ENCODE measurements at places on chromosomes 4 and X. TPM values are rescaled to one million over a fixed set of nuclear protein-coding genes. Genes with fewer than 3 reads are reported as not detected.

Gene TACC3
- total RNA-seq, result 20.5 TPM

Gene PLAC1
- not detected for total RNA-seq

Gene GLOD5
- total RNA-seq, result not detected

Gene TEC
- total RNA-seq, result 8.8 TPM

Gene RIBC1
- total RNA-seq, result 0.86 TPM

DNA sequence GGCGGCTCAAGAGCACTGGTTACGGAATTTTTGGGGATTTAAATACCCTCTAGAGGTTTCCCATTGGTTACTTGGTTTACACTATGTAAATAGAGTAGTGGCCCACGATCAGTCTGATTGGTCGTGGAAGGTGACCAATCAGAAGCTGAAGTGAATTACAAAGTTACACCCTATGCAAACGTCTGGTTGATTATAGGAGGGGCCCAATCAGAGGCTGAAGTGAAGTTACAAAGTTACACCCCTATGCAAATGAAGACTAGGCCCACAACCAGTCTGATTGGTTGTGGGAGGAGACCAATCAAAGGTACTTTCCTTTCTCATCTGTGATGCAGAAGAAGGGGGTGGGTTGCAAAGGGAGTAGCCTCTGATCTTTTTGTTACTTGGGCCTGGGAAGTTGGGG is 45.1 kb upstream of the HSD17B10 start:
- no peak for DNase-seq
- H3K27ac ChIP-seq, result no peak overlapping the region
- H3K4me1 ChIP-seq, result peaks cover 5% of the 10 kb centered on the region
- no peak overlapping the region for H3K4me3 ChIP-seq

DNA sequence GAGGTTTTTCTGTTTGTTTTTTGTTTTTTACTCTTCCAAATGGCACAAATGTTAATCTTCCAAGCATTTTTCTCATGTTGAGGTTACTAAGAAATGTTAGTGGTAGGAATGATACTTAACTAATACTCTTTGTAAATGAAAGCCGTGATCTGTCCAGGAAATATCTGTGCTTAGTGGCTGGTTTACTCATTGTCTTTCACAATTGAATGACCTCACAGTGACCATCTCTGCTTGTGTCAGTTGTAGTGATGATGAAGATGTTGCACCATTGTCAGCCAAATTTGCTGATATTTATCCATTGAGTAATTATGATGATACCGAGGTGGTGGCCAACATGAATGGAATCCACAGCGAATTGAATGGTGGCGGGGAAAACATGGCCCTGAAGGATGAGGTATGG is 93.5 kb downstream of the TNIP2 start:
- peaks cover 80% of the 10 kb centered on the region for H3K36me3 ChIP-seq
- no peak overlapping the region for H3K4me3 ChIP-seq
- H3K27me3 ChIP-seq, result no peaks in the 10 kb centered on the region
- no peak overlapping the region for H3K27ac ChIP-seq

GRCh38 chr4:109655396-109655795 is 47.8 kb downstream of the CASP6 start:
- no peak for DNase-seq
- H3K36me3 ChIP-seq, result peaks cover 37% of the 10 kb centered on the region
- no peaks in the 10 kb centered on the region for H3K27me3 ChIP-seq
